T follicular helper cell (primary cell): ENCODE measurements at places on chromosomes 7 and 10.

DNA sequence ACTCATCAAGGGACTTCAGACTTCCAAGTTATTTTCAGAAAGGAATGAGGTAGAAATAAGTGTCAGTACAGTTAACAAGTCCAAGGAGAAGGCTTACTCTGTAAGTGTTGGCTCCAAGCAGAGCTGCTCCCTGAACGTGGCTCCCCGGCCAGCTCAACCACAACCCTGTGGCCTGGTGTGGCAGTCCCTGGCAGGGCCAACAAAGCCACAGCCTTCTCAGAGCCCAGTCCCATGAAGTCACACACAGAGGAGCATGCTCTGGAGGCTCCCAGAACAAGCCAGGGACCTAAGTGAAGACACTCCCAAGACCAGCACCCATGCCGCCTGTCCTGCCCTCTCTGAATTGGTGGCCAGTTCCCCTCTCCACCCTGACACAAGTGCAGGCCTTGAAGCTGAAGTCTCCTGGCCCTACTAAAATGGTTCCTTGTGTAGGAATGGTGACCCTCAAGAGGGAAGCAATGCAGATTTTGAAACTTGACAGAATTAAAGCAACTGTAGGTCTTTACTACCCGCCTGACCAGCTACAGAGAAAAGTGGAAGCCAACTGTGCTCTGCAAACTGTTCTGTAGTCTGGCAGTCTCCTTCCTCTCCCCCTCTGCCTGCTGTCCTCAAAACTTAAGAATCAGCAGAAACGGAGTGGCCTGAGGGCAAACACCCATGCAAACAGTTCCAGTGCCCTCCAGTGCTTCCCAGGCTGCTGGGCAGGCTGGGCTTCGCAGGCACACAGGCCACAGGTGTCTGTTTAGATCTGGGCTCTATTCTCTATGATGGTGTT lies 51.1 kb downstream of the NOD1 start:
- DNase-seq: no peak

DNA sequence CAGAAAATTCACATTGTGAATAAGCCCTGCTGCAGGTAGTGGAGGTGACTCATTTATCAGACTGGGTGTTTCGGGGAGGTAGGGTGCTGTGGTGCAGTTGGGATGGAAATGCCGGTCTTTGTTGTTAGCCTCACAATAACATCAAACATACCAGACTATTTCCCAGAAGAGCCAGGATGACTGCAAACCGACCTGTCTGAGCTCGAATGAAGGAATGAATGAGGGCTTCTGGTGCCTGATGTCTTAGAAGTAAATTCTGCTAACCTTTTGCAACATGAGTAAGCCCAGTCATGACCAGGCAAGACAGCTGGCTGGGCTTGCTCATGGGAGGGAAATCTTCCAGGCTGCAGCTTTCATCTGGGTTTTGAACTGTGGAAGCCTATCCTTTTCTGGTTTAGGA lies 2.4 kb upstream of the VDAC2 start:
- DNase-seq: no peak

GRCh38 chr7:134328900-134329299 lies 12.2 kb upstream of the SLC35B4 start:
- no peak for DNase-seq

DNA sequence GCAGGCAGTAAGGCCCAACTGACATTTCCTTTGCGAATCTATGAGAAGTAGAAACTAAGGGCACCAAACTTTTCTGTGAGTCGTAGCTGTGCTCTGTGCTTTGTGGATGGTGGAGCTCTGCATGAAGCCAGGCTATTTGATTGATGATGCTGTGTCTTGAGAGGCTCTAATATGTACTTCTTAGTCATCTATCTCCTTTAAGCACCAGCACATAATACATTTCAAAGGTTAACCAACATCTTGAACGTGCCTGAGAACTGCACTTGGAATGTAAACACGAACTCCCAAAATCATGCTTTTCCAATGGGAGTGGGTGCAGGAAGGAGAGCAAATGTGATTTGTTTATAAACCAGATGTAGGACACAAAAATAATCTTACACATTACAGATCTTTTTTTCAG lies 411.6 kb downstream of the PARD3 start:
- DNase-seq: no peak

GRCh38 chr7:140416560-140416959 lies 12.7 kb downstream of the RAB19 start:
- DNase-seq: no peak

DNA sequence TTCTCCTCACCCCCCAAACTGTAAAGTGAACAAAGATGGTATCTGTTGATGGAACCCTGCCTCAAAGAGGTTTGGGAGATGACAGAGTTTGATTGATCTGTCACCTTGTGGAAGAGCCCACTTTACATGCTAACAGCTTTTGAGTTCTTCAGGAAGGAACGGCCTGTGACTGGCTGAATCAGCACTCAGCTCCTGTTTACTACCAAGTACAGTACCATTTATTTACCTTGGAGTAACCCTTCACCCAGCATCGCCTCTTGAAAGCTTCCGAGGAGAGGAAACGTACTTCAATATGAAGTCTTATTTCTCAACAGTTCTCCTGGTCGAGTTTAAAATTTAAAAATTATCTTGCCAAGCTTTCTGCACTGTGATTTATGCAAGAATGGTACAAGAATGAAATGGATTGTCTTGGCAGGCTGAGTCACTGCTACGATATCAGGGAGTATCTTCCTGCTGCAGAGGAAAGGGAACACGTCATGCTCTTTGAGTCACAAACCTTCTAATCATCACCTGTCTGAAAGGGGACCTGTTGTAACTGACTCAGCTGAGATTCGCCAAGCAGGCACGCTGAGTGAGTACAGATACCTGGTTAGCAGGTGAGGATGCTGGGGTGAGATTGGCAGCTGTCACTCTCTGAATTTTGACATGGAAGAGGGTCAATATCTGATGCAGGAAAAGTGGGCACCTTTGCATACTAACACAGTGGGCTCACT lies 30.1 kb downstream of the KLF6 start:
- no peak for DNase-seq

DNA sequence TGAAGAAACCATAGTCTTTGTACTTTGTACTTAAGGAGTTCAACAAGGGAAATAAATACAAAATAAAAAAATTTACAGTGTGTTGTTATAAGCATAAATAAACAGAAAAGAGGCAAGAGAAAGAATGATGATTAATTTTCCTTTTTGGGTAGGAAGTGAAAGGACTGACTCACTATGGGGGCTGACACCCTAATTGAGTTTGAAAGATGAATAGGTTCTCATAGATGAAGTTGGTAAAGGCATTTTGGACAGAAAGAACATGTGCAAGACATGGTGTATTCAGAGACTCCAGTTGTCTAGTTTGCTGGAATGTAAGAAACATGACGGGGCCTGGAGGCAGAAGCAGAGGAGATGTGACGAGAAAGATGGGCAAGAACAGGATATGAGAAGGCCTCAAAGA lies 83.7 kb downstream of the VPS50 start:
- DNase-seq: no peak

DNA sequence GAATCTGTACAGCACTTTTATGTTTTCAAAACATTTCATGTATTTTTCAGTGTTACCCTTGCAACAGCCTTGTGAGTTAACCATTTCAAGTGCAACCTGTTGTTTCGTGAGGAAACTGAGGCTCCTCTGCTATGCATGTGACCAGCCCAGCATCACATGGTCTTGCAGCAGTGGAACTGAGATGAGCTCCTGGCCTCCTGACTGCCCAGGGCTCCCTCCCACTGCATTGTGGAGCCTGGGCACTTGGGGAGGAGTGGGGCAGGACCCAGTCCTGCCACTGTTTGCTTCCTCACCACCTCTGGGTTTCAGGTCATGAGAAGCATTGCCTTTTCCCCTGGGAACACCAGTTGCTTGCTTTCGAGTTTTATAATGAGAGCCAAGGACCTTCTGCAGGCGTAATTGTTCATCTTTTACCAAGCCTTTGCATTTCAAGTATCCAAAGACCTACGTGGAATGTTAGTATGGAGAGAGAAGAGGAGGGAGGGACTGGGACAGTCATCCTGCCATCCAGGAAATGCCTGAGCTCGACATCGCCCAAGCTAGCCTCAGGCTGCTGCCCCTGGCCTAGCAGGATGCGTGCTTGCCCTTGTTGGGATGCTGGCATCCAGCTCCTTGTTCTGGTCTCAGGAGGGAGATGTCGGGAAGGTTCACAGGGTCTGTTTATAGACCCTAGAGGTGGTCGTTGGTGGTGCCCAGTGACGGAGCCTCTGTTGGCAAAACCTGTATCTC lies 32.3 kb upstream of the BHLHA15 start:
- no peak for DNase-seq

- DNase-seq: no peak
Measured at GRCh38 chr10:126062131-126063032, 166.0 kb downstream of the FANK1 start.

DNA sequence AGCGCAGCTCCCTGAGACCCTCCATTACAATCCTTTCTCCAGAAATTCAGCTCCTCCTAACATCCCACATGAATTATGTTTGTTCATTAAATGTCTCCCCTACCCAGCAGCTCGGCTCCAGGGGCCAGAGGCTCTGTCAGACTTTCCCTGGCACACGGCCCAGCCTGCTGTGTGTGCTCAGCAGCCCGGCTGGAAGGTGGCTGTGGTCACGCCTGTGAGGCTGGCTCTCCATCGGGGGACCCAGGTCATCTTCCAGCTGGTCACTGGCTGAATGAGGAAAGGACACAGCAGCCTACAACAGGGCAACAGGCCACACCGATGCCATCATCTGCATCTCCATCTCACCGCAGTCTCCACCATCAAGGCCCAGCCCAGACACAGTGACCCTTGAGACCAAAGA lies 219.8 kb downstream of the MAD1L1 start:
- DNase-seq: no peak

DNA sequence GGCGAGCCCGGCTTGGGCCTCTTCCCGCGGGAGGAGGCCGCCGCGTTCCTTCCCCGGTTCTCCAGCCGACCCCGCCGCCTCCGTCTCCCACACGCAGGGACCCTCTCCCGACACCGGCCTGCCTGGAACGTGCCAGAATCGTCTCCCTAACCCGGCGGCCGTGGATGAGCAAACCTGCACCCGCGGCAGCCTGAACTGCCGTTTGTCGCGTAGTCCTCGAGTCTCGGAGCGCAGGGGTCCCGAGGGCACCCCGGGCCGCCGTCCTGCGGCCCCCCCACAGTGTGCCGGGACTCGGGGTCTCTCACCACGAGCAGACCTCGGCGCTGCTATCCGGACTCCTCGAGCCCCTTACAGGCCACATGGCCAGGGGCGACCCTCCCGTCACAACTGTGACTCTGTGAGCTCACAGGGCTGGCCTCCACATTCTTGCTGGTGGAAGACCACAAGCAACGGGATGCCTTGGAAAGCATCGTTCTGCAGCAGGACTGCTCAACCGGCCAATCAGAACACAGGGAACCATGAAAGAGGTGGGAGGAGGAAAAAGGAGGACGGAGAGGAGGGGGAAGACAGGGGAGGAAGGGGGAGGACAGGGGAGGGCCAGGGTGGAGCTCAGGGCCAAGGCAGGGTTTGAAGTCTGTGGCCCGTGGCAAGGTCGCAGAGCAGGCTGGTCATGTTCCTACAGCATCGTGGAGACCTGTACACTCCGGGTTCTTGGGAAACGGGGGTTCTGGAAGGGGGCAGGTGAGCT lies 276.9 kb downstream of the DNAJB6 start:
- DNase-seq: no peak

- no peak for DNase-seq
Measured at GRCh38 chr10:119738962-119739361, 13.1 kb downstream of the INPP5F start.

DNA sequence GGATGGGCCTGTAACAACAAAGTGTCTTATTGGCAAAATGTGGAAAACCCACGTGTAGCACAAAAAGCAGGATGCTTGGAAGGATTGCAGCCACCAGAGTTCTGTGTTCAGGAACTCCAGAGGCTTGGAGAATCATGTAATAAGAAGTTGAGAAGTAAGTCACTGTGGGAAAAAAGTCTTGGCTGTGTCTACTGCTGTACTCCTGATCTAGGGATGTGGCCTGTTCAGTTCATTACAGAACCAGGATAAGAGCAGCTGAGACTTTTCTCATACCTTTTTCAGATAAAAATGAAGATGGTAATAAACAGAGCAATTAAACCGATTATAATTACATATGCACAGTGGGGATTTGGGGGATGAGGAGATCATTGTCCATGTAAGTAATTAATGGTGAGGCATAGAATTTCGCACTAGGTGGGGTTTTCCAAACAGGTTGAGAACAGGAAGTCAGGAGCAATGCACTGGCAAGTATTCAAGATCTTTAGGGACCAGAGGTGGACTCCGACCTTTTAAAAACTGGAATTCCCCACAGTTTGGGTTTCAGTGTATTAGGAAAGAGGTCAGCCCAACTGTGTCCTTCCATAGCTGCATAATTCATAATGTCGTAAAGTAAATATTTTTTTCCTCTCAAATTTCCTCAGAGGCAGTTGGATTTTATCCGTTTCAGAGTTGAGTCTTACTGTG lies 281.7 kb downstream of the FRMD4A start:
- no peak for DNase-seq

GRCh38 chr10:126042354-126042753 lies 146.0 kb downstream of the FANK1 start:
- DNase-seq: no peak

GRCh38 chr7:134365341-134366054 lies 48.8 kb upstream of the SLC35B4 start:
- DNase-seq: no peak

GRCh38 chr10:76270464-76270863 lies 839.0 kb downstream of the LRMDA start:
- no peak for DNase-seq

- DNase-seq: no peak
Measured at GRCh38 chr7:1735262-1735661, 65.2 kb downstream of the ELFN1 start.

GRCh38 chr7:99042957-99043356 lies 101.0 kb downstream of the SMURF1 start:
- DNase-seq: no peak

GRCh38 chr10:118145256-118145655 lies 98.5 kb upstream of the RAB11FIP2 start:
- DNase-seq: no peak

- DNase-seq: no peak
Measured at GRCh38 chr10:94065787-94066186, 72.1 kb downstream of the PLCE1 start.

- no peak for DNase-seq
Measured at GRCh38 chr10:30125496-30125895, 66.1 kb upstream of the JCAD start.
